ENCODE measurements at places on chromosomes 6 and 20. TPM values are rescaled to one million over a fixed set of nuclear protein-coding genes. Genes with fewer than 3 reads are reported as not detected.

The CPNE5 gene
- total RNA-seq: 57.8 TPM

The BICRAL gene
- 25.2 TPM for total RNA-seq

The ARMC2 gene
- 3.5 TPM for total RNA-seq

The SLC18B1 gene
- 8.1 TPM for total RNA-seq

The RAB44 gene
- total RNA-seq: 0.20 TPM

The PRPH2 gene
- not detected for total RNA-seq

The CGA gene
- not detected for total RNA-seq

The RBCK1 gene
- 92.7 TPM for total RNA-seq

The UBE2C gene
- total RNA-seq: 3.3 TPM

The PGM3 gene
- total RNA-seq: 20.1 TPM

- no peak for DNase-seq
Measured at GRCh38 chr6:26295691-26296555, 69.1 kb upstream of the BTN3A2 start.

DNA sequence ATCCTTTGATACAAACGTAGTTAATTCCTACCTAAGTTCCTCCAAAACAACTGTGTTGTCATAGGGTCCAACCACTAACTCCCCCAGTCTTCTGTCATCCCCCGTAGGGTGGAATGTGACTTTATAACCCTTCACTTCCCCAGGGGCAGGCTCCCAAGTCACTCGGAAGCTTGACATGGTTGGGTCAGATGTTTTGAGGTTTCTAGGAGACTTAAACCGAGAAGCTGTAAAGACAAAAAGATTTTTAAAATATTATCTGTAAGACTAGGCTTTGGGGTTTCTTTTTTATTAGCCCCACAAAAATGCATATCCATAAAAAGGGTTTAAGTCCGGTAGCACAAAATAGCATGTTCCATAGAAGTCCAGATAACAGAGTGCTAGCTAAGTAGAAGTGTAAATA is 50.2 kb downstream of the COL12A1 start:
- no peak for DNase-seq

DNA sequence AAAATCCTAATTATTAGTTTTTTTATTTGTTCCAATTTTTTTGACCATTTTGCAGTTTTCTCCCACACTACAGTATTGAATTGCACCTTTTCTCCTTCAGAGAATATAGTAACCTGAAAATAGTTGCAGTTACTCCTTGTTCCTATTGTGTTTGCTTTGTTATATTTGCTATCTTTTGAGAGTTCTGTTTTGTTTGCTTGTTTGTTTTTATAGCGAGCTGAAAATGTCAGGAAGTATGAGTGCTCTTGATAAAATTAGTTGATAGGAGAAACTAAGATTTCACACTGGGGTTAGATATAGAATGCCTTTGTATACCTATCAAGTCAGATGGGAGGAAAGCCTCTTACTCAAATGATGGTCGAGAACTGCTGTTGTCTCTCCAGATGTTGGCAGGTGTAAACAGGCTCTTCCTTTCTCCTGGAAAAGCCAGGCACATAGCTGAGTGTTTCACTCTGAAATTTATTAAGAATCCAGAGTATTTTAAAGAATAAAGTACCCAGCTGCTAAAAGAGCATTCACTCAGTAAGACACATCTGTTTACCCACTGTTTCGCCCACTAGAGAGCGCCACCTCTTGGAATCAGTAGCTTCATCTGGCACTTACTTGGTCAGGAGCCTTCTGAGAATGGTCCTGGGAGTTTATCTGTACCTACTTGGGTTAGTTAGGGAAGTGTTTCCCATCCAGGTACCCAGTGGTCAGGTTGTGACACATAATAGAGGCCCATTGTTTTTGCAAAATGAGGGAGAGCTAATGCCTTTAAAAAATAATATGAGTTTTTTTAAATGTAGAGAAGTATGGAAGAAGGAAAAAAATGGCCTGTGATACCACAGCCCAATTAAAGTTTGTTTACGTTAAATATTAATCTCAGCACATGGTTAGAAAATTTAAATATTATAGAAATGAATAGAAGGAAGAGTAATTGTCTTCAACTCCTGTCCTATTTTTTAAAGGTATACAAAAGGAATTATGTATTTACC is 11.2 kb downstream of the NT5DC1 start:
- no peak for DNase-seq

DNA sequence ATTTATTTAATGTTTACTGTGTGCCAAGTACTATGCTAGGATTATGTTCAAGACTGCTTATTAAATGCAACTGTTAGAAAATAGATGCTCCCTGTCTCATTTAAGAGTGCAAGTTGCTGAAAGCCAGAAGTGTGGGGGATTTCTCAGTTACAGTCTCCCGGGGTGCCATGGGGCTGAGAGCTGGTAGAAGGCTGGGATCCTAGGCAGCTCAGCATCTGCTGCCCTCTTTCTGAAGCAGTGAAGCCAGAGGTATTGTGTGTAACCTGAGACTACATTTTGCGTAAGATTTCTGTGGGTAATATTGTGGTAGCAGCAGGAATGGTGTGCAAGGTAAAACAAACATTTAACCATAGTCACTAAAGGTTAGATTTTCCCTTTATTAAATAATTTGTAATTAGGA is 120.6 kb downstream of the AKAP7 start:
- DNase-seq: no peak

- no peak for DNase-seq
Measured at GRCh38 chr6:3944246-3944645, 95.1 kb downstream of the FAM50B start.

DNA sequence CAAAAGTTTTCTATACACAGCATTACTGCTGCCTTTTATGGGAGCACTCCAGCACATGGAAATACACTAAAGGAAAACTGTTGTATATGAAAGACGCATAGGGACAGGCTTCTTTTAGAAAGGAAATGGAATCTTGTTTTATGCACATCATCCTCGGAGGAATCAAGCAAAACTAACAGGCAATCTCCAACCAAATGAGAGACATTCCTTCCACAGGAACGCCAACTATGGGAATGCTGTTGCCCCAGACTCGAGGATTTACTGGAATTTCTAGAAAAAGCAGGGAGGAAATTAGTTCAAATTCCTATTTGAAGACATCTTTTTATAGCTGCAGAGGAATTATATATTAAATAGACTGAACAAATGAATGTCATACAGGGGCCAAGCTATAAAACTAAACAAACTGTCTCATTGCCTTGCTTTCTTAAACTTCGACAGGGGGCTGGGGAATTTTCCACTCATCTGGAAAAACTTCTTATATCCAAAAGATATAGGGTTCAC is 52.2 kb downstream of the LYRM4 start:
- DNase-seq: no peak

- no peak for DNase-seq
Measured at GRCh38 chr6:44989391-44989790, 338.7 kb upstream of the RUNX2 start.

GRCh38 chr6:35512740-35513139 is at the start of gene TULP1:
Gene TULP1 (minus strand): TSS chr6:35512896. CDS start chr6:35512858, 38 bp downstream.
- no peak for DNase-seq

GRCh38 chr6:150940941-150941340 is 75.4 kb downstream of the MTHFD1L start:
- DNase-seq: no peak

- DNase-seq: no peak
Measured at GRCh38 chr20:19015351-19016139, 196.9 kb upstream of the SLC24A3 start.

DNA sequence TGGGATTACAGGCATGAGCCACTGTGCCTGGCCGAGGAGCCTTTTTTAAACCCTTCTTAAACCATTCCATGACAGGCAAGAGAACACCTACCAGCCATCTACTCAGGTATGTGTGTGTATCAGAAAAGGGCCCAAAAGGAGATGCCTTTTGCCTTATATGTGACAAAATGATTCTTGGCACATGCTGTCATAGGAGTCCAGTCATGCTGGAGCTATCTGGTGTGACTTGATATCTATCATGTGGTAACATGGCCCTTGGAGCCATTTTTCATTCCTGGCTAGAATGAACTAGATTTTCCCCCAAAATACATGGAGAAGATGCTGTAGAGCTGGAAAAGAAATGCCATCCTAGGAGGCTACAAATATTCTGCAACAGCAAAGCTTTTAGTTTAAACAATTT is 129.1 kb downstream of the DST start:
- no peak for DNase-seq

DNA sequence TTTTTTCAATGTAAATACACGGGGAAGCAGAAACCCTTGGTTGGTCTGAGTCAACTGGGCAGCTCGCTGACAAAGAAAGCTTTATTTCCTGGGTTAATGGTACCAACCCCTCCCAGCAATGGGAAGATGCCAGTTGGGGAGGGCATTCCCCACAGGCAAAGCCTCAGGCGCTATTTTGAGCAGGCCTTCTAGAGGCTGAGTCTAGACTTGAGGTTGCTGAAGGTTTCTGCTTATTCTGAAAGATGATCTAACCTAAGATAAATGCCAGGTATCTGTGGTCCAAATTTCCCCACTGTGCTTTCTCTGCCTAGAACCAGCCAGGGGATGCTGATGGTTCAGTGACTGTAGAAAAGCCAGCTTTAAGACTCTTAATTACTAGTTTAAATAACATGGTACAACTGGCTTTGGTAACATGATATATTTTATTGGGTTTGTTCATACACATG is 172.5 kb upstream of the JARID2 start:
- no peak for DNase-seq

DNA sequence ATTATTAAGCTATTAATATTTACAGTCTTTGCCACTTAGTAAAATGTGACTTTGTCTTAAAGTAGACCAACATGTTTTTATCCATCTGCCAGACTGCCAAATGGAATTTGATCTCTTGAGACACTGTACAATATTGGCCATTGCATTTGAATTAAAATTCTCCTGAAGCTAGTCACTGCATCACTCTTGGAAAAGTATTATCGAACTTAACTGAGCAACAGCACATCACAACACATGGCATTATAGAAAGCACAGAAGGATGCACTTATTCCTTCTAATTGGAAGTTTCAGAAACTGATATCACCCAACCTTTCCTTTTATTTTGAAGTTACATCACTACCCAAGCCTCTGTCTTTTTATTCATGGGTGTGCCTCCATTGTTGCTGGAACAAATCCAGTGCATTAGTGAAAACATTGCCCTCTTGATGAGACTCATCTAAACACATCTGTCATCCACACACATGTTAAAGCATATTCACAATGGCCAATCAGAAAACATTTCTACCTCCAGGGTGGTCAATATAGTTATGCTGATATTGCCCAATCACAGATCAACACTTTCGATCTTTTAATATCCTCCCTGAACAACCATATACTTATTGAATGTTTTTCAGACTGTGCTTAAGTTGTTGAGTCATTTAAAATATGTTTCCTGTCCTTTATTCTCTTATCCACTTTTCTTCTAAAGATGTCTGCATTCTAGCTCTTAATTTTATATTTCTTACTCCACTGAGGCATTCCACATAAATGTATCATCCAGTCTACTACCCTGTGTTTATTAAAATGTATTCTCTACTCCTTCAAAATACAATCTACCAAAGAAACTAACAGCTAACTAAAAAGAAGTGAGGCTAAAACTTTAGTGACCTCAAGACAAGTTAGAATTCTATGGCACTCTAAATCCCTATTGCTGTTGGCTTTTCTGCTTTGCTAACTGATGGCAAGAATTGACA is 535.0 kb downstream of the RFPL4B start:
- DNase-seq: no peak

- no peak for DNase-seq
Measured at GRCh38 chr6:111199935-111200334, 112.6 kb downstream of the SLC16A10 start.

DNA sequence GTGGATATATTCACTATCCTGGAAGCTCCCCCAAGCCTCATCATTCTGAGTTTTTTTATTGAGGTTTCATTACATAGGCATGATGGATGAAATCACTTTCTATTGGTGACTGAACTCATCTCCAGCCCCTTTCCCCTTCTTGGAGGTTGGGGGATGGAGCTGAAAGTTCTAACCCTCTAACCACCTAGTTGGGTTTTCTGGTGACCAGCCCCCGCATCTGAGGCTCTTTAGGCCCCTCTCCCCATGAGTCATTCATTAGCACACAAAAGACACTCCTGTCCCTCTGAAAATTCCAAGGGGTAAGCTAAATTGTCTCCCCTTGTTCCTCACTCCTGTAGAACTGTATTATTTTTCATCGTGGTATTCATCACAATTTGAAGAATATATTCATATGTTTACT is 33.3 kb downstream of the GFRA4 start:
- DNase-seq: no peak

- DNase-seq: no peak
Measured at GRCh38 chr20:18647777-18648176, 59.9 kb downstream of the DTD1 start.

Measured in activated B cell treated with CpG ODN at 0.5 μM for 24 hours (primary cell).